Heart left ventricle (tissue), 16 donors: ENCODE measurements at places on chromosomes 16 and 17. TPM values are rescaled to one million over a fixed set of nuclear protein-coding genes. Genes with fewer than 3 reads are reported as not detected.
A peak's percentile ranks its signal among the peaks of the same experiment; 100 is the strongest.

DNA sequence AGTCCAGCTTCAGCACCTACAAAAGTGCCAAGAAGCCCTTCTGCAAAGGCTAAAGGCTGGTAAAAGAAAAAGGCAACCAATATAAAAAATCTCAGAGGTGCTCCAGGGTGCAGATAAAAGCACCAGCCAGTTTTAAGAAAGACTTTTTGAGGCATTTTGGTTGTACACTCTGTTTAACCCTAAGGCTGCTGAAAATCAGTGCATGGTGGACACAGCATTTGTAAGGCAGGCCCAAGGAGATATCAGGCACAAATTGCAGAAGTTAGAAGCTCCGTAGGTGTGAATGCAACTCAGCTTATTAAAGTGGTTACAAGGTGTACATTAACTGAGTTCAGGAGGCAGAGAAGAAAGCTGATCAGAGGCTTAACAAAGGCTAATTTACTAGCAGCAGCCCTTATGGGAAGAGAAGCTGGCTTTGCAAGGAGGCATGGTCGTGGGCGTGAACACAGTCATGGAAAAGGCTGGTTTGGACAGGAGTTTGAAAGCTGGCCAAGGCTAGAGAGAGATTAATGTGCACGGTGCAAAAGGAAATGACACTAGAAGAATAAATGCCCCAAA, 21.1 kb downstream of the ACSM1 start:
- peak; percentile 34 for DNase-seq

DNA sequence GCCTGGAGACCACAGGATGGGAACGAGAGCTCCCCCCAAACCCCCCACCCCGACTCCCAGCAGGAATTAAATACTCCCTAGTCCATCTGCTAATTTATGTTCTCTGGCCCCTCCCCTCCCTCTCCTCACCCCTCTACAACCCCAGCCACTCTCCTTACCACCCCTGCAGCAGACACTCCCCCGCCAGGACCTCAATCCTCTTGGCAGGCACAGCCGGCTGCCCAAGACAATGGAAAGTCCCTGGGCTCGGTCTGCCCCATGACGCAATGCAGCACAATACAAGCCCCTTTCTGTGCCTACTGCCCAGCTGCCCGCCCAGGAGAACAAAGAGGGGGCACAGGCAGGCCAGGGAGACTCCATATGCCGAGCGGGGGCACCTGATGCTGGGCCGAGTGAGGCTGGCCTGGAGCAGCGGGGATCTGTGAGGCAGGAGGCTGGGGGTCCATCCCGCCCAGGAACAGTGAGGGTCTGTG, 30.3 kb upstream of the CDC42EP4 start:
- peak; percentile 70 for DNase-seq

DNA sequence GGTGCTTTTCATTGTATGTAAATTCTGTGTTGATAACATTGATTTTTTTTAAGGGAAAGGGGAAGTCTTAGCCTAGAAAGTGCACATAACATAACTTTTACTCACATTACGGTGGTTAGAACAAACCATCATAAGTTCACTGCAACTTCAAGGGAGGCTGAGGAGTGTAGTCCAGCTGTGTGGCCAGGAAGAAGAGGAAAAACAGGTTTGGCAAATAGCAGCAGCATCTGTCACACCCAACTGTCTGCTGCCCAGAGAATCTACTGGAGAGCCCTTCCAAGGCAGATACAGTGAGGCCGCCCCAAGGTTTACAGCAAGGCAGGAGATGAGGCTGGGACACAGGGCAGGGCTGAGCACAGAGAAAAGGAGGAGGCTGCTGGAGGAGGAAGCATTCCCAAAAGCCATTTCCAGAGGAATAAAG, 60.6 kb downstream of the AIPL1 start:
- DNase-seq = no peak

- DNase-seq = no peak
Measured at GRCh38 chr16:10485698-10486382, 94.6 kb downstream of the EMP2 start.

SLC6A2 gene
- not detected for total RNA-seq
